ENCODE measurements at places on chromosomes 3 and 15.

DNA sequence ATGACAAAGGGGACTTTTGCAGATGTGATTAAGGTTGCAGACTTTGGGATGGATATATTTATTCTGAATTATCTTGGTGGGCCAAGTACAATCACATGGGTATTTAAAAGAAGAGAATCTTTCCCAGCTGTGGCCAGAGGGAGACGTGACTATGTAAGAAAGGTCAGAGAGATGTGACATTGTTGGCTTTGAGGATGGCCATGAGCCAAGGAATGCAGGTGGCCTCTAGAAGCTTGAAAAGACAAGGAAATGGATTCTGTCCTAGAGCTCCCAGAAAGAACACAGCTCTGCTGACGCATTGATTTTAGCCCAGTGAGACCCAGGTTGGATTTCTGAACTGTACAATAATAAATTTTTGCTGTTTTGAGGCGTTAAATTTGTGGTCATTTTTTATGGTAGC, 616.0 kb upstream of the TBL1XR1 start:
- DNase-seq, result no peak

DNA sequence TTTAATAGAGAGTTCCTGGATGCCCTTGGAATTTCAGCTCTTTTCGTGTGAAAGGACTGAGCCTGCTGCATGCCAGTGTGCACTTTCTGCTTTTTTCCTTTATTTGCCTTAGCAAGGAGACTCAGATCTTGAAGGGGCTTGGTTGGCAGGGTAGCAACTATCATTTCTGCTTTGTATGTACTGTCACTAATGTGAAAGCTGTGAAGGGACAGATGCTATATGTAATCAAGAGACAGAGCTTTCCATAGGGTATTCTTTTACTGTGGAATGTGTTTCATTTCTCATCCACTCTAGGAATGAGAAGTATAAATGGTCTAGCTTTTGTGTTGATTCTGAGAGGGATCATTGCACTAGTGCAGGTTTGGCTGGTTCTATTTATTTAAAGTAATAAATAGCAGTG, 332.5 kb upstream of the MANF start:
- DNase-seq, result no peak

DNA sequence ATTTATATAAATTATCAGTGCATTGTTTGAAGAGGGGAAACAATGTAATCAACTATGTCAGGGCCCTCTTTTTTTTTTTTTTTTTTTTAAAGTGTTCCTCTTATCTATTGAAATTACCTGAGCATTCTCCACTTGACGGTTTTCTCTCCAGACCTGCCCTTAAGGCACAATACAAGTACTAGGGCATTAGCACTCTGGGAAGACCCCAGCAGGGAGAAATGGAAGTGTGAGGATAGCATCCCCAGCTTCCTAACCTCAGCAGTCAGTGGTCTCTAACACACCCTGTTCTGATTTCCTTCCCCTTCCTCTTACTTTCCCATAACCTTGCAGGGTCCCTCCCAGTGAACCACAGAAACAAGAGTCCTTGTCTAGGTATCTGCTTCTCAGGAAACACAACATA, 458.3 kb upstream of the ARL6 start:
- no peak for DNase-seq

- no peak for DNase-seq
Observed at GRCh38 chr3:128875556-128876120, 3.8 kb upstream of the ACAD9 start.

- DNase-seq, result no peak
Observed at GRCh38 chr3:111747490-111747889, 111.6 kb upstream of the PHLDB2 start.

DNA sequence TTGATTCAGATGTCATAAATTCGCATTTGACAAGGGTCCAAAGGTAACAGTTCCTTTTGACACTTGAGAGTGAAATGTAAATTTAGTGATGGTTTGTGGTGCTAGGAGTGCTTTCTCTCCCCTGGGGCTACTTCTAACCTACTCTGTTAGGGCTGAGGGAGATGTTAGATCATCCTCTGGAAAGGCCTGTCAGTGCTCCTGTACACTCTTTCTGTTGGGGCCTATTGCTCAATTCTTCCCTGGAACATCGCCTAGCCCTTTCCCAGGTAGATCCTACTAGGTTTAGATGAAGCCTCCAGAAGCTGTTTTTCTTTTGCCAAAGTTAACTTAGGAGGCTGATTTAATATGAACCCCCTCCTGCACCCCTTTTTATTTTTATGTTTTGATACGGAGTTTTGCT, 1.4 kb downstream of the PCCB start:
- no peak for DNase-seq

DNA sequence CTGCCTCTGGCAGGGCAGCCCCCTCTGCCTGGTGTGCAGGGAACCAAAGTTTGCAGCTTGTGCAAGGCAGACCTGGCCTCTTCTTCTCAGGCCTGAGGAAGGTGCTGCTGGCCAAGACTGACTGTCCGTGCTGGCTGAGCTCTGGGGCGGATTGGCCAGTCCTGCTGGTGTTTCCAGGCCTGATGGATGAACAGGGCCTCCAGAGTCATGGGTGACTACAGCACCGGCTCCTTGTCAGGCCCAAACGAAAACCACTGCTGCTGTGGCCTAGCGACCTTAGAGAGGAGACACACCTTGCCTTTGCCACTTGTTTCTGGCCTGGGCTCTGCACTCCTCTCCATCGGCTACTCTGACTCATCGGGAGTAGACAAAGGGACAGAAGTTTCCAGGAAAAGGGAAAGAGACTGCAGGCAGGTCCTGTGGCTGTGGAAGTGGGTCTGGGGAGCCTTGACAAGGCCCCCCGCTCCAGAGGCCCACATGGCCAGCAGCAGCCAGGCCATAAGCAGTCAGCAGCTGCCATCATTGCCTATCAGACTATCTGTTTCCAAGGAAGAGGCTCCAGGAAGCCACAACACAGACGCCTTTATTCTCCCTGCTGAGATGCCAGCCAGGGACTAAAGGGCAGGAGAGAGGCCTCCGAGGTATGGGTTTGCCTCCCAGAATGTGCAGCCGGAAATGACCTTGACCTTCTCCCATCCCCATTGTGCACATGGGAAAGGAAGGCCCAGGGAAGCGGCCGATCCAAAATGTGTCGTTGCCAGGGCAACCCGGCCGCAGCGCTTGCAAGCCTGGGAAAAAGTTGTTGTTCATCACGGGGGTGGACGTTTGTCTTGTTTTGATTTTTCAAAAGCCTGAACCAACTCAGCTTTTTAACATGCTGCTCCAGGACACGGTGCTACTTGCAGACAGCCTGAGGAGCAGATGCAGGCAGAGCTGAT, 160.5 kb downstream of the CHSY1 start:
- no peak for DNase-seq

- no peak for DNase-seq
Observed at GRCh38 chr3:161395115-161396012, 24.0 kb upstream of the SPTSSB start.

DNA sequence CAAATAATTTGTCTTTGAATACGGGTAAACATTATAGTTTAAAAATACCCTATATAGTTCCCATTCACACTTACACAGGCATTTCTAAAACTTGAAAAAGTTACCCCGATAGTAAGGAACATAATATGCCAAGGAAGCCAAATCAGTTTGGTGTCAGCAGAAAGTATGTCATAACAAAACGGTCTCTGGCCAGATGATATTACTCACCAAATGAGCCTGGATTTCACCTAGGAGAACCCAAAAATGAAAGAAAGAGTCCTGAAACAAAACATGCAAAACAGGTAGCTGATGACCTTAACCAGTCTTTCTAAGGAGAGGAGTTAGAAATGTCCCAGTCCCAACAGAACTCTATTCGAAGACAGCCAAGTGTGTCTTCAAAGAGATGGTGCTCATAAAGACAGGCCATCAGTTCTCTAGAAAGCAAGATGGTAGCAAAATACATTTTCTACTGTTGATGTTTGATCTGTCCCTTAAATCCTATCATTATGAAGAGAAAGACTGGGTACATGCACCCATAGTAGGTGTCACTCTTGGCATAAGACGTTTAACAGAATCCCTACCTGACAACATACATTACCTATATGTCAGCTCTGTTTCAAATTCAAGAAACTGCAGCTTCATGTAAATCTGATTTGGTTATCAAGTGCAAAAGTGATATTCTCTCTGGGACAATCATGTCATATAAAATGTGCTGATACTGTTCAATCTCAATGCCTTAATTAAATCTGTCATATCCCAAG, 942.5 kb downstream of the ROBO1 start:
- no peak for DNase-seq

GRCh38 chr3:9649791-9650521, 651 bp downstream of the MTMR14 start:
- no peak for DNase-seq

GRCh38 chr3:86388820-86389219, 602.1 kb downstream of the VGLL3 start:
- no peak for DNase-seq

DNA sequence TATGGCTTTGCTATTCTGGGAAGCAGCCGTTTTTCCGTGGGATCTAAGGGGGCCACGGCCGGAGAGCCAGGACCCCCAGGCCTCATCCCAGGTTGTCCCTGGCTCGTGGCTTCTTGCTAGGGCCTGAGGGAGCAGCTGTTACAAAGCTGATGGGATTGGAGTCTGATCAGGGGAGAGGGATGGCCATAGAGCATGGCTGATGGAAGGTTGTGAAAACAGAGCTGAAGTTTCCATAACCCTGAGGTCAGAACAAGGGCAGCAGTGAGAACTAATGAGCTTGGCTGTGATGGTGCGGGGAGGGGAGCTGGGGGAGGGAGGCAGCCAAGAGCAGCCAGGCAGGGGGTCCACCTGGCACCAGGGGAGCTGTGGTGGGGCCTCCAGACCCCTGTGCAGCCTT, 63.0 kb downstream of the LINGO1 start:
- no peak for DNase-seq

- DNase-seq, result no peak
Observed at GRCh38 chr15:33623010-33623409, 312.2 kb downstream of the RYR3 start.

GRCh38 chr3:13954266-13954665, 74.4 kb upstream of the WNT7A start:
- no peak for DNase-seq

DNA sequence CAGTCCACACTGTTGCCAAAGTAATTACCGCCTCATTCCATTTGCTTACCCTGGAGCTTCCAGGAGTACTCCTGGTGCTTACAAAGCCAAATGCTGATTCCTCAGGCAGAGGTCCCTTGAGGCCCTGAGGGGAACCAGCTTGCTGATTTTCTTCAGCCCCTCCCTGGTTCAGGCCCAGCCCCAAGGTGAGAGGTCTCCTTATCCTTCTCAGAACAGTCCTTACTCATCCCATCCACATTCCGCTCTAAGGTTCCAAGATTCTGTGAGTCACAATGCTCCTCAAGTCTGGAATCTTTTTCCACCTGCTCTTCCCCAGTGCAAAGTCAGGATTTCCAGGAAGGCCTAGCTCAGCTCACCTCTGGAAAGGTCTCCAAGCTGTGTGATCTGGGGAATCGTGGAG, 1.8 kb upstream of the ATP10A start:
- no peak for DNase-seq

- DNase-seq, result no peak
Observed at GRCh38 chr3:144487011-144487410, 515.4 kb downstream of the DIPK2A start.

GRCh38 chr3:153547970-153548369, 385.9 kb downstream of the RAP2B start:
- DNase-seq, result no peak

DNA sequence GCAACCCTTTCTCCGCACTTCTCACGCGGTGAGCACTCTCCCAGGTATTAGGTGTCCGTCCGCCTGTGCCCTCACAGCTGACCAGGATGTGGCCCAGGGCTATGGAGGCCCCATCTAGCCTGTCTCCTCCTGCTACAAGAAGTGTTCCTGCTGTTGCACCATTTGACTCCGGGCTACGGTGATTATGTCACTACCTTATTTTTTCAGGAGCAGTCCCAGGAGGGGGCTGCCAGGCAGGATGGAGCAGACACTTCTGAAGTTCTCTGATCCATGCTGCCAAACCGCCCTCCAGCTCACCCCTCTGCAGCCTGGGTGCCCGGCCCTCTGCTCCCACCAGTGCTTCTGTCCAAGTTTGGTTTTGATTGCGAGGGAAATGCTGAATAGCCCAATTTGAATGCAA, 36.9 kb downstream of the ZXDC start:
- no peak for DNase-seq

GRCh38 chr3:64271631-64272030, 46.4 kb upstream of the PRICKLE2 start:
- no peak for DNase-seq

GRCh38 chr15:28990390-28990789, 104.6 kb downstream of the APBA2 start:
- no peak for DNase-seq

DNA sequence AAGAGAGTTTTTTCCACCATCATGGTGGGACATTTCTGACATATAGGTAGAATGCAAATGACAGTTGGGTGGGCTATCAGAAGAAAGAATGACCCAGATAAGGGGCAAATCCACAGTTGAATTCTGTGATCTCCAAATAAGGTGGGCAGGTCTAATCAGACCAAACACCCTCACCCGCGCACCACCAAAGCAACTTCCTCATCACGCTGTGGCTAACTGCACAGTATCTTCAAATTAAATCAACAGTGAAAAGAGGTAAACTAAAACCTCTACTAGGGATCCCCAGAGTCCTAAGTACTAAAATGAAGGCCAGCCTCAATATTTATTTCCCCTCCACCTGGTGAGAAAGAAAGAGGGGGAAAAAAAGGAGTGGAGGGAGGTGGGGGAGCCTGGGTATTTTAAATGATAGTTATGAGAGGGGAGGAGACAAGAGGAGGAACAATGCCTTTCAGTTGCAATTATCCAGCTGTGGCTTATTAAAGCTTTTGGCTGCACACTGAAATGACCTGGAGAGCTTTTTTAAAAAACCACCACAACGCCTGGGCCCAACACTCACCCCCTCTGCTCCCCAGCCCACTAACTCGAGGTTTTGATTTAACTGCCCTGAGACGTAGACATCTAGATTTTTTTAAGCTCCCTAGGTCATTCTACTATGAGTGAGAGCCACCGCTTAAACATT, 61.0 kb downstream of the LRIG1 start:
- no peak for DNase-seq

GRCh38 chr3:50653937-50654595, 20.7 kb upstream of the DOCK3 start:
- no peak for DNase-seq

DNA sequence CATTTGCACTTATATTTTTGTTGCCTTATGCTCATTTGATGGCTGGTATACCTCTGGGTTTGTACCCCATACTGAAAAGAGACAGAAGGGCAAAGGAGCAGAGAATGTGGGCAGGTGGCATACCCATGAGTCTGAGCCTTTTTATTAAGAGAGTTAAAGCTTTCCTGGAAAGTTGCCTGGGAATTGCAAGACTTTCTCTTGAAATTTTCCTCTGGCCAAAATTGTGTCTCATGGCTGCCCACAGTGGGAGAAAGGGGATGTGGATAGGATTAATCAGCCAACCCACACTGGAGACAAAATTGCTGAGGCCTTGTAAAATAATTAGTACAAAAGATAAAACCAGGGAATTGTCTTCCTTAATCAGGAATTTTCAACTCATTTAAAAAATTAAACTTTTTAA, 8.2 kb upstream of the NMD3 start:
- no peak for DNase-seq
